Frontal cortex (tissue), 4 donors: ENCODE measurements at places on chromosomes 5 and 9.

- no peak for DNase-seq
These were observed 558.4 kb downstream of the BNC2 start for GRCh38 chr9:16312116-16312515.

DNA sequence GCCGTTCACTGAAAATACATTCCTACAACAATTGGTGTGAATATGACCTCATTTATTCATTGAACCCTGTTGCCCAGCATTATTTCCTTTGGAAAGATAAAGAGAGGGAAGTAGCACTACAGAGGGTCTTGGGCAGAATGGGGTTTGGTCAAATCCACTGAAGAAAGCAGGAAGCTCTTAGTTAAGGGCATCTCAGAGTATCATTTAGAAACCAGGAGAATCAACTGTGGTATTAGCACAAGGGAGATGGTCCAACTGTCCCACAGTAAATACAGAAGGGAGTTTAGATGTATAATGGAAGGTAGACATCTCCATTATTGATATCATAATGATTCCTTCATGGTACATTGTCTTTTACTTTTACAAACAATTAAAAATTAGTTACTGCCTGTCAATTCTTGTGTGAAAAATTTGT, 47.1 kb downstream of the LIX1 start:
- DNase-seq: no peak

GRCh38 chr5:109701252-109701651, 11.5 kb downstream of the MAN2A1 start:
- no peak for DNase-seq

GRCh38 chr5:43121913-43122484, 1.3 kb downstream of the ZNF131 start:
- peak; percentile 22 for DNase-seq
